Cerebellar cortex (tissue), 1 donor: ENCODE measurements at places on chromosomes 7 and 10.

- DNase-seq = no peak
Measured at GRCh38 chr10:30284865-30285594, 64.0 kb downstream of the MTPAP start.

DNA sequence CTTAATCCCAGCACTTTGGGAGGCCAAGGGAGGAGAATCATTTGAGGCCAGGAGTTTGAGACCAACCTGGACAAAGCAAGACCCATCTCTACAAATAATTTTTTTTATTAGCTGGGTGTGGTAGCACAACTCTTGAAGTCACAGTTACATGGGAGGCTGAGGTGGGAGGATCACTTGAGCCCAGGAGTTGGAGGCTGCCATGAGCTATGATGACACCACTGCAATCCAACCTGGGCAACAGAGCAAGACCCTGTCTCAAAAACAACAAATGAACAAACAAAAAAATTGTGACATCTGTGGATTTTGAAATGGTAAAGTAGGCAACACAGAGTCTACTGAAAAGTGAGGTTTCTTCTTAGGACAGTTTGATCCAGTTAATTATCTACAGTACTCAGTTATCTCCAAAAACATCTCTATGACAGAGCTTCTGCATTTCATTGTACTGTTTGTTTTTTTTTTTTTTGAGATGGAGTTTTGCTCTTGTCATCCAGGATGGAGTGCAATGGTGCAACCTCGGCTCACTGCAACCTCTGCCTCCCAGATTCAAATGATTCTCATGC lies 3.3 kb upstream of the ANKRD61 start:
- DNase-seq = no peak

- DNase-seq = no peak
Measured at GRCh38 chr7:12386313-12386740, 17.3 kb downstream of the VWDE start.

GRCh38 chr10:30215141-30215540 lies 133.9 kb downstream of the MTPAP start:
- DNase-seq = no peak
